Stimulated activated CD4-positive, alpha-beta T cell treated with anti-CD3 and anti-CD28 coated beads, Interleukin-1b, Interleukin-23, amount 100 ng/mL, for 4 hours (primary cell): ENCODE measurements at places on chromosomes 4 and X.

DNA sequence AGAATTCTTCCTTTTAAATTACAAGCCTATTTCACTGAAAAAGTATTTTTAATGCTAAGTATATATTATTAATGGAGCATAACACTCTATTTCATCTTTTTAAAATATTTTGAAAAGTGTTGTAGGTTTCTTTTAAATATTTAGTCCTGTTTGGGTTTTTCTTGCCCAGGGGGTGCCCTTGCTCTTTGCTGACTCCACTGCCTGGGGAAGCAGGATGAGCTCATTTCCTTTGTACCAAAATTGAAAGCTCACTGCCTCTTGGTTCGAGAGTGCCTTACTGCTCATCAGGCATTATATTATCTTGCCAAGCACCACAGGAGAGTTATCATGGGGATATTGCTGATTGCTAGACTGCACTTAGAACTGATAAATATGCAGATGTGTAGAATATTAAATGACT, 819.2 kb downstream of the PCDH18 start:
- DNase-seq = no peak

DNA sequence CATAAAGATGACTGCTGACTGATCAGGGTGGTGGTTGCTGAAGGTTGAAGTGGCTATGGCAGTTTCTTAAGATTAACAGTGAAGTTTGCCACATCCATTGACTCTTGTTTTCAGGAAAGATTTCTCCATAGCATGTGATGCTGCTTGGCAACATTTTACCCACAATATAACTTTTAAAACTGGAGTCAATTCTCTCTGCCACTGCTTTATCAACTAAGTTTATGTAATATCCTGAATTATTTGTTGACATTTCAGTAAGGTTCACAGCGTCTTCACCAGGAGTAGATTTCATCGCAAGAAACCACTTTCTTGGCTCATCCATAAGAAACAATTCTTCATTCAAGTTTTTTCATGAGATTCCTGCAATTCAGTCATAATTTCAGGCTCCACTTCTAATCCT, 166.5 kb upstream of the SPRY1 start:
- DNase-seq = no peak

- no peak for DNase-seq
Measured at GRCh38 chrX:142095651-142096245, 109.3 kb downstream of the MAGEC2 start.

- DNase-seq = no peak
Measured at GRCh38 chr4:3177426-3177825, 71.5 kb upstream of the MSANTD1 start.

GRCh38 chr4:37422102-37422501, 177.6 kb downstream of the NWD2 start:
- DNase-seq = no peak

GRCh38 chrX:40434947-40435346, 145.8 kb upstream of the ATP6AP2 start:
- no peak for DNase-seq

GRCh38 chr4:186240848-186241491, 13.7 kb downstream of the KLKB1 start:
- no peak for DNase-seq

DNA sequence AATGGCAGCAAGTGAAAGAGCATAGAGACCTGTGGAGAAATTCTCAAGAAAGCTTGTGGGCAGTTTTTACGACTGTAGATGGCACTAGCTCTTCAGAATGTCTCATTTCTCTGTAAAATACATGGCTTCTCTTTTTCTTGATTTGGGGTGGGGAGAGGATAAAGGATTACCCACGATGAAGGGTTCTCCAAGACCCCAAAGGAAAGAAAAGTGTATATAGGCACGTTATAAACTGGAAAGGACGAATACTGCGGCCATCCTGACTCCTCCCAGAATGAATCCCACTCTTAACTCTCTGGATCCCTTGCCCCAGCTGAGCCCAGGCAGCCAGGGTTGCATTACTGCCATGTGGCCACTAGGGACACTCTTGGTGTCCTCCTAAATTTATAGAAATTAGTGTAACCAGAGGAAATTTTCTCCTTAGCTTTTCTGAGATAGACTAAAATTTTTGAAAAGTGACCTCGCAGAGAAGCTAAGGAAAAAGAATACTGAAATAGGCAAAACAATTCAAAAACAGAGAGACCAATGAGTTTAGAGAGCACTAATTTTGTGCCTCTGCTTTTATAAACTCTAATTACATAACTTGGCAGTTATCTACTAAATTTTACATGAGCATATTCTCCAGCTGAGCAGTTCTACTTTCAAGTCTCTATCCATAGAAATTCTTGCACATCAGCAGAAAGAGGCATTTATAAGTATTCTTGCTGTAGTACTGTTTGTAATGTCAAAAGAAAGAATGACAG, 37.8 kb upstream of the PCDH19 start:
- DNase-seq = no peak

DNA sequence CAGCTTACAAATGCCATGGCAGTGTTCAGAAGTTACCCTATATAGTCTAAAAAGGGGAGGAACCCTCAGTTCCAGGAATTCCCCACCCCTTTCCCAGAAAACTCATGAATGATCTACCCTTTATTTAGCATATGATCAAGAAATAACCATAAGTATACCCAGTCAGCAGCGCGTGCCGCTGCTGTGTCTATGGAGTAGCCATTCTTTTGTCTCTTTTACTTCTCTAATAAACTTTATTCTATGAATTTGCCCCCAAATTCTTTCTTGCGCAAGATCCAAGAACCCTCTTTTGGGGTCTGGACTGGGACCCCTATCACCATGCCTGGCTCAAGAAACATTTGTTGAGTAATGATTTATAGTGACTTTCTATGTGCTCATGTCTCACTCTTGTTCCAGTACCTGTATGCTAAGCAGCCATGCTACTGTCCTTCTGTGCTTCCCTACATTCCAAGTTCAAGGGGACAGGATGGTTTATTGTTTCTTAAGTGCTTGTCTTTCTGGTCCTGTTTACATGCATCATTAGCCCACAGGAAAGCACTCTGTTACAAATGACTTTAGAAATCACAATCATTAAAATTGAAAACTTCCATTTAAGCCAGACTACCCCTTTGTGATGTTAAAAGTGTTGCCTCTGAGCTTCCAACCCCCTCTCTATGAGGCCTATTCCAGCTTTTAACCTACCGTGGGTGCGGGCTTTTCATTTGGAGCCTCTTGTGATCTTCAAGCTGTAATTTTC, 63.4 kb upstream of the S100G start:
- DNase-seq = no peak

GRCh38 chr4:10320130-10320529, 137.1 kb downstream of the ZNF518B start:
- DNase-seq = no peak

DNA sequence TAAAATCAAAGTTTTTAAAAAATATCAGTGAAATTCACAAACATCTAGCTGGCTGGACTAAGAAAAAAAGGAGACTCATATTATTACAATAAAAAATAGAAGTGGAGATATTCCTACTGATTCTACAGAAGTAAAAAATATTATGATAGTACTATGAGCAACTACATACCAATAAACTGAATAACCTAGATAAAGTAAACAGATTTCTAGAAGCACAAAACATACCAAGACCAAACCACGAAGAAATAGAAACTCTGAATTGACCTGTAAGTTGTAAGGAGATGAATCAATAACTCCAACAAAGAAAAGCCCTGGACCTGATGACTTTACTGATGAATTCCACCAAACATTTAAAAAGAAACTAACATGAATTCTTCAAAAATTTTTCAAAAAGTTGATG, 867.3 kb downstream of the PCDH18 start:
- DNase-seq = no peak

- no peak for DNase-seq
Measured at GRCh38 chr4:75831856-75832405, 70.3 kb downstream of the PPEF2 start.

DNA sequence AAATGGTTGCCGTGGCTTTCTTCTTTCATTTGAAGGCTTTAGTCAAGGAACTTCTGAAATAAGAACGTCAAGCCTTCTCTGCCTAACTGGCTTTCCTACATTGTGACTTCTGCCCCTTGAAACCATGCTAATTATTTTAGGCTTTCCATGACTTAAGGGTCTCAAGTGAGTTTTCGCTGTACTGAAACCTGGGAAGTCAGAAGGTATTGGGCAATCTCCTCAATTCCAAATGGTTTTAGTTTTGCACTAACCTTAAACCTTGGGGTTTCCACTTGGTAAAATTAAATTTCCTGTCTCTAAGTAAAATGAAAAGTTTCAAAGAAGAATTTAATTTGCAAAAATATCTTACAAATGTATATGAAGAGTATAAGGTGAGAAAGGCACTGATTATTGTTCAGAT, 73.8 kb downstream of the MBNL3 start:
- DNase-seq = no peak

DNA sequence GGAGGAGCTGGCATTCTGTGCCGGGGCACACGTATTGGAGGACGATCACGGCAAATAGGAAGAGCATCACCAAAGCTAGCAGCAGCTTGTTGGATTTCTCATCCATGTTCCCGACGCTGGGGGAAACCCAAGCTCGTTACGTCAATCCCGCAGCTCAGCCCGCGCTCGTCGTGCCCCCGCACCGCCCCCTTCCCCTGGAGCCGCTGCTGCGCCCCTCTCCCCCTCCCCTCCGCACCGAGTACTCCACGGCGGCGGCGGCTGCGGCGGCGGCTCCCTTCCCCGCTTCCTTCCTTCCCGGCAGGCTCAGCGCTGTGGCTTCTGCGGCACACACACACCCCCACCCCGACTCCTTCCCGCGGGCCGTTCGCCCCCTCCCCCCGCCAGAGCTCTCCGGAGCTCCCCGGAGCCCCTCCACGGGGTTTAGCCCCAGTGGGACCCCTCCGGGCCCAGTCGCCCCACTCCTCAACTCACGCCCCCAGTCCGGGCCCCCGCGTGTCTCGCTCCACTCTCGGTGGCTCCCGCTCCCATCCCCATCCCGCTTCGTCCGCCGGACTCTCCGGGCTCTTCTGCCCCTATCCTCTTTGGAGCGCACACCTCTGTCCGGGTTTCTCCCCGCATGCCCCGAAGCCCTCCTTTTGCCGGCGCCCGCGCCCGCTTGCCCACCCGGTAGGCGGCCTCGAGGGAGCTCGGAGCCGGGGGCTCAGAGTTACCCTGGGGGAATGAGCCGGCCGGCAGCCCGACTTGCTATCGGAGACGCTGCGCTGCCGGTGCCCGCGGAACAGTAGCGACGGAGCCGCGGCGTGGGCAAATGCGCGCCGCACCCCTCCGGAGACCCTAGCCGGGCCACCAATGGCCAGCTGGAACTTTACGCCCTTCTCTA, 978 bp downstream of the HS6ST2 start:
- no peak for DNase-seq

- DNase-seq = no peak
Measured at GRCh38 chr4:23828020-23828715, 61.7 kb downstream of the PPARGC1A start.

GRCh38 chrX:41785685-41786084, 61.7 kb downstream of the GPR82 start:
- no peak for DNase-seq

DNA sequence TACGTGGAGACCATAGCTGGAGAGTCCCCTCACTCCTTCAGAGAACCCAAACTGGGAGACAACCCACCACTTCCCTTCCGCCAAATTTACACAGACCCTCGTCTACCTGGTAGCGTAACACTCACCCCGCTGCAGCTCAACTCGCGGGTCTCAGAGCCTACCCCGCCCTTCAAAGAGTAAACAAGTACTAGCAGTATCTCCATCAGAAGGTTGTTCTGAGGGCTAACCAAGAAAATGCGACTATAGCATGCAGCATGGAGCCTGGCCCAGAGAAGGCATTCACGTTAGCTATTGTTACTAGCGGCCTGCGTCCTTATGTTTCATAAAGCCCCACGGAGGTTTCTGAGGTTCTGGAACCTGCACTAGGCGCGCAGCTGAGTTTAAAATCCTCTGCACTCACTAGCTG, 531 bp upstream of the MANBA start:
- DNase-seq = no peak

DNA sequence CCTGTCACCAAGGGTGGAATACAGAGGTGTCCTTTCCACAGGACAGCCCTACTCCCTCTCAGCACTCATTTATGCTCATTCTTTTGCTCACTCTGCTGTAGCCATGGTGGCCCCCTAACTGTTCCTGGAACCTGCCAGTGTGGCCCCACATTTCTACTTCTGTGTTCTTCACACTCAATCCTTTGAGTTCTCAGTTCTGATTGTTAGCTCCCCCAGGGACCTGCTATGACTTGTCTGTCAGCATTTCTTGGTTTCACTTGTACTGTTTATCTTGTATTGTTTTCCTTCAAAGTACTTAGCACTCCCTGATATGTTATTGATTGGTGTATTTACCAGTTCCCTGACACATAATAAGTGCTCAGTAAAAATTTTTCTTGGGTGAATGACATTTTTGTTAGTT, 14.9 kb downstream of the VBP1 start:
- DNase-seq = no peak

- no peak for DNase-seq
Measured at GRCh38 chrX:10370976-10371375, 214.2 kb downstream of the CLCN4 start.

DNA sequence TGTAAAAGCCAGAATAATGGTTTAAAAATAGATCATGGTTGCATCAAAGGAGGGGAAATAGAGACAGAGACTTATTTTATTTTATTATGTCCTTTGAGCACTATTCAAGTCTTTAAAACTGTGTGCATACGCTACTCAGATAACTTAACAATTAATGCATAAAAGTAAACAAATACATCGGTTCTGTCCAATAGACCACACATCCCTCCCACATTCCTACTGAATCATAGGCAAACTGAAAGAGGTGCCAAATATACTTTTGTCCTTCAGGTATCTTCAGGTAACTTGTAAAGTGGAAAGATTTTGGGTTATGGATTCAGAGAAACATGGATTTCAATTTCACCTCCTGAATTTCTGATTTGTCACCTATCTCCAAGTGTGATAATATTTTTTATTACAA, 91.3 kb downstream of the SPOCK3 start:
- DNase-seq = no peak

DNA sequence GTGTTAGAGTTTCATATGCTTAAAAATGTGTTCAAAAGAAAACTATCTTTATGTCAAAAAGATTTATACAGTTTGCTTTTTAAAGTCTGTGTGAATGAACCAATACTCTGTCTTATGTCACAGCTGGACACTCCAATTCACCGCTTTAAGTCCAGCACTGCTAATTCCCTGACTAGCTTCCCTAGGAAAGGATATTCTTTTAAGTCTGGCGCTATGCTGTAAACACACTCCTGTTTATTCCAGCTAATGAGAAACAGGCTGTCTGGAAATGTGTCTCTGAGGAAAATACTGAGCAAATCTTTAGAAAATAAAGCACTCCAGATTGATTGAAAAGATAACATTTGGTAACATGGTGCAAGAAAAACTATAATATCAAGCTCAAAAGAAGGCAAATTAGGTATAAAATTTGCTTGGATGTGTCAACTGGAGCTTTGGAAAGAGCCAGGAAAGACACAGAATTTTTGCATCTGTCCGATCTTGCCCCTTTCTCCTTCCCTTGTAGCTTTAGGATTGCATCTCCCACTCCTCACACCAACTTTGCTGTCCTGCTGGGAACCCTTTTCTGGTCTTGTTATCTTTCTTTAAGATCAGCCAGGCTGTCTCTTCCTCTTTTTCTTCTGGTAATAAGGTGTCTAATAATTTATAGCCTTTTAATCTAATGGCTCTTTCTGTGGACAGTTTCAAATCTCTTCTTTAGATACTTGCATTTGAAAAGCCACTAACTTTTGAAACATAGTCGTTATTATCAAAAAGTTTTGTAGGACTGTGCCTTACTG, 40.9 kb upstream of the VEGFC start:
- no peak for DNase-seq

- no peak for DNase-seq
Measured at GRCh38 chr4:85732124-85732523, 257.2 kb downstream of the ARHGAP24 start.

- no peak for DNase-seq
Measured at GRCh38 chrX:17560385-17560784, 176.9 kb upstream of the SCML1 start.
